Activated CD4-positive, alpha-beta T cell treated with anti-CD3 and anti-CD28 coated beads, Interleukin-2, amount 50 U/mL, for 16 hours (primary cell): ENCODE measurements at places on chromosomes 16 and 17.
A peak's percentile ranks its signal among the peaks of the same experiment; 100 is the strongest.

- DNase-seq = no peak
These were observed 1.2 kb downstream of the ORMDL3 start for GRCh38 chr17:39926135-39926587.

DNA sequence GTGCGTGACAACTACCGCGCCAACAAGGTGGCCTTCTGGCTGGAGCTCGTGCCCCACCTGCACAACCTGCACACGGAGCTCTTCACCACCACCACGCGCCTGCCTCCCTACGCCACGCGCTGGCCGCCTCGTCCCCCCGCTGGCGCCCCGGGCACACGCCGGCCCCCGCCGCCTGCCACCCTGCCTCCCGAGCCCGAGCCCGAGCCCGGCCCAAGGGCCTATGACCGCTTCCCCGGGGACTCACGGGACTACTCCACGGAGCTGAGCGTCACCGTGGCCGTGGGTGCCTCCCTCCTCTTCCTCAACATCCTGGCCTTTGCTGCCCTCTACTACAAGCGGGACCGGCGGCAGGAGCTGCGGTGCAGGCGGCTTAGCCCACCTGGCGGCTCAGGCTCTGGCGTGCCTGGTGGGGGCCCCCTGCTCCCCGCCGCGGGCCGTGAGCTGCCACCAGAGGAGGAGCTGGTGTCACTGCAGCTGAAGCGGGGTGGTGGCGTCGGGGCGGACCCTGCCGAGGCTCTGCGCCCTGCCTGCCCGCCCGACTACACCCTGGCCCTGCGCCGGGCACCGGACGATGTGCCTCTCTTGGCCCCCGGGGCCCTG, 3.0 kb upstream of the SPEM1 start:
- no peak for DNase-seq

DNA sequence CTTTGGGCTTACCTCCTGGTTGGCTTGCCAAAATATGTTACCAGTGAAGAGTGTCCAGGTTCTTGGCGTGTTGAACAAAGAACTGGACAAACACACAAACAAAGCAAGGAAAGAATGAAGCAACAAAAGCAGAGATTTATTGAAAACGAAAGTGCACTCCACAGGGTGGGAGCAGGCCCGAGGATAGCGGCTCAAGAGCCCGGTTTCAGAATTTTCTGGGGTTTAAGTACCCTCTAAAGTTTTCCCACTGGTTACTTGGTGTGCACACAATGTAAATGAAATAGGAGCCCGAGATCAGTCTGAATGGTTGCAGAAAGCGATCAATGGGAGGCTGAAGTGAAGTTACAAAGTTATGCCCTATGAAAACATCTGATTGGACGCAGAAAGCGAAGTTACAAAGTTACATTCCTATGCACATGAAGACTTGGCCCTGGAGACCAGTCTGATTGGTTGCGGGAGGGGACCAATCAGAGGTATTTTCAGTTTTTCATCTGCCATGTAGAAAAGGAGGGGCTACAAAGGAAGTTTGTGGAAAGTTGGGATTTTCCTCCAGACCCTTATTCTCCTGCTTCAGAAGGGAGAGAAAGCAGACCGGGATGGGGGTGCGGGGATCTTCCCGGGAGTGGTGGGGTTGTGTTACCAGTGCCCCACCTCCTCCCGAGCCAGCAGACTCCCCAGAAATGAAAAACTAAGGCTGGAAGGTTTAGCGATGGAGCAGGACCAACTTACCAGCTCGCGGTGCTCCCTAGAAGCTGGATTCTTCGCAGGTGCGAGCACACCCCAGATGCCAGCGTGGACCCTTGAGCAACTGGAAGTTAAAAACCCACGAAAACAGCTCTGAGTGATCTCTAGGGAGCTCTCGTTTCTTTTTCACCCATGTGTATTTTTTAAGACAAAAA, at the start of gene SLFN12:
TSS of gene SLFN12 (minus strand) at position 325 of the 899 bp plus-strand sequence. CDS start 9,472 bp downstream, outside the sequence.
- peak; percentile 78 for DNase-seq

DNA sequence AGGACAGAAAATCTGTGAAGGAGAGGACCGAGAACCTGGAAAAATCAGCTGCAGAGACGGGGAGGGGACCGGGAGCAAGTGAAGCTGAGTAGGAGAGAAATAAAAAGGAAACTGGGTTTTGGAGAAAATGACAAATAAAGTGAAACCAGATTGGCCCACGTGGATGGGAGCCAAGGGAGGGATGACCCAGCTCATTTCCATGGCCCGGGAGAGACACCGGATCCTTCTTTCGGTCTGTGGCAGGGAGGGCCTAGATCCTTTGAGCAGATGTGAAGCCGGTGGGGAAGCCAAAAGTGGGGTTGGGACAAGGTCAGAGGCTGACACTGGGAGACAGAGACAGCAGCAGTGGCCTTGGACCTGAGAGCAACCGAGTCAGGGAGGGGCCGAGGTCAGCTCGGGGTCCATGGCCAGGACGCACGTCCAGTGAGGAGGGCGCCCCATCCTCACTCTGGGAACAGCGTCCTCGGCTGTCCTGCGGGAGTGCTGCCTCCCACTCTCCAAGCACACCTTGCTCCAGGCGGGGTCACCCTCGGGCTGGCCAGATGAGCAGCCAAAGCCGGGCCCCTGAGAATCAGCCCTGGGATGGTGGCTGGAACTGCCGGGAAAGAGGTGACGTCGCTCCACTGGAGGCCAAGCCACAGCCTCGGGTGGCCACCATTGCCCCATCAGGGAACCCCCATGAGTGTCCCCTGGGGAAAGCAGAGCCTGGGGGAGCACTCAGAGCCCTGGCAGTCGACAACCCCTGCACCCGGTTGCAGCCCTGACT, 50.8 kb upstream of the CDR2 start:
- DNase-seq = no peak

DNA sequence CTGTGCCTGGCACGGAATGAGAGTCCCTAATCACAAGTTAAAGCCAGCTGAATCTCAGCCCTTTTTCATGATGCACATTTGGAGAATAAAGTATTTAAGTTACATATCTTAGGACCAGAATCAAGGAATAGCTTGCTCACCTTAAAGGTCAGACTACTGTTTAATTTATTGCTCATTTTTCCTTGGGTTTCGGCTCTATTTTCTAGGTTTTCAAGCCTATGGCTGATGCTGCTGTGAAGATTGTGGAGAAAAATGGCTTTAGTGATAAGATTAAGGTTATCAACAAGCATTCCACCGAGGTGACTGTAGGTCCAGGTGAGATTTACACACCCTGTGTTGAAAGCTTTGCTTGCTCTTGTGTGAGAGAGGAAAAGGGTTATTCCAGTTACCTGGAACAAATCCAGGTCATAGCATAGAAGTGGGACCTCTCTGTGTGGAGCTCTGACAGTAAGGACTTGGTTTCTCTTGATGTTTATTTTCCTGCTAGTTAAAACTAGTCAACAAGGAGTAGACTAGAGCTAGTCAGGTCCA, 18.1 kb downstream of the PRMT7 start:
- no peak for DNase-seq

- no peak for DNase-seq
These were observed 36.9 kb downstream of the TEX2 start for GRCh38 chr17:64226132-64226531.

GRCh38 chr16:71676236-71676635, 48.3 kb downstream of the PHLPP2 start:
- no peak for DNase-seq

- DNase-seq = no peak
These were observed 14.1 kb downstream of the FAM20A start for GRCh38 chr17:68587026-68587425.

- no peak for DNase-seq
These were observed 1.3 kb upstream of the HERPUD1 start for GRCh38 chr16:56930486-56931270.

DNA sequence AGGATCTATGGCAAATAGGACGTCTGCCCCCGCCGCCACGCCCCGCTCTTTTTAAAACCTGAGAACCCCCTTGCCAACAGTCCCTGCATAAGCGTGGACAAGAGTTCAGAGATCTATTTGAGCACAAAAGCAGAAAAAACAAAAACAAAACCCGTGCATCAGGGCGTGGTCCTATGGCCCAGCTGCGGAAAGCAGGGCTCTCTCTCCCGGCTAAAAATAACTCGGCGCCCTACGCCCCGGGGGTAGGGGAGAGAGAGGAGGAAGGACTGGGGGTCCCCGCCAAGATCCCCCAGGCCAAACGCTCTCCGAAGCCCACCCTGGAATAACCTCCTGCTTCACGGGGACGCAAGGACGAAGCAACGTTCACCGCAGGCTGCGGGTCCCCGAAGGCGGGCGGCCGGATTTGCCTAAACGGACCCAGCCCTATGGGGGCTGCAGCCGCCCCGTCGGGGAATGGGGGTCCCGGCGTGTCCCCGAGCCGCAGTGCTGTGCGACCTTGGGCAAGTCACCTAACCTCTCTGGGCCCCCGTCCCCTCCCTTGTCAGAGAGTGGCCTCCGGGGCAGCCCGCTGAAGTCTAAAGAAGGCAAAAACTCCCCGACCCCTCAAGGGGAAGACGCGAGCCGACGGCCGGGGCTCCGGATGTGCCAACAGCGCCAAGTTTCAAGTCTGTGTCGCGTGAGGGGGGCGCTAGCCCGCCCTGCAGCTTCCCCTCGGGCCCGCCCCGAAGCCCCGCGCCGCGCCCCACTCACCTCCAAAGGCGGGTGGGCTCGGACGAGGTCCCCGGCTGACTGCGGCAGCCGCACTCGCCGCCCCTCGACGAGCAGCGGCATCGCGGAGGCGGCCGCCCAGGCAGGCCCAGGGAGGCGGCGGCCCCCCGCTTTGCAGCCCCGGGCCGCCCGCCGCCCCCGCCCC, 477 bp downstream of the NTAN1 start:
- DNase-seq = peak; percentile 56

- DNase-seq = peak; percentile 54
These were observed 3.5 kb upstream of the RRAD start for GRCh38 chr16:66928702-66929388.

GRCh38 chr17:82974136-82974952, 105.1 kb upstream of the METRNL start:
- no peak for DNase-seq

DNA sequence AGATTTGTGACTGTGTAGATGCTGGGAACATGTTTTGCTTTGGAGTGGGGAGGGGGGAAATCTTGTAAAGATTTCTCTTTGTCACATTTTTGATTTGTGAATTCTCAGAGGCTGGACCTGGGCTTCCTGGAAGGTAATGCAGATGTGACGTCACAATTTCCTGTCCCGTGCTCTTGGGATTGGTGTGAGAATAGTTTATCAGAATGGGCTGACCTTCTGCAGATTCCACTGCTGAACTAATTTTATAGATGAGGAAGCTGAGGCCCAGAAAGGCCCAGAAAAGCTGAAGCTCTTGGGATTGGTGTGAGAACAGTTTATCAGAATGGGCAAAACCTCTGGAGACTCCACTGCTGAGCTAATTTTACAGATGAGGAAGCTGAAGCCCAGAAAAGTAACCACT, 34.0 kb downstream of the HS3ST3B1 start:
- peak; percentile 30 for DNase-seq

DNA sequence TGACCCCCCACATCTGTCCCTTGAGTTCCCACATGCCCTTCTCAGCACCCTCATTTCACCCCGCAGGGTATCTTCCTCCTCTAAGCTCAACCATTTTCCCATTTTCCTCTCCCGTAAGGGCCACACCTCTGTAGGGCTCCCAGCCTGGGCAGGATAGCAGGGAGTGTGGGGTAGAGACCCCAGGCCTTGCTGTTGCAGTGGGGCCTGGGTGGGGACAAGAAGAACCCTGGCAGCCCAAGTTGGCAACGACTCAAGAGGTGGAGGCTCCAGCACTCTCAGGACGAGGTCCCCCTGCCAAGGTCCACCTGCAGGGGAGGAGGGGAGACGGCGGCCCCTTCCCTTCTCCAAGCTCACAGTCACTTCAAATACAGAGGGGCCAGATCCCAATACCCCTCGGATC, 2.0 kb upstream of the TMEM92 start:
- DNase-seq = no peak

DNA sequence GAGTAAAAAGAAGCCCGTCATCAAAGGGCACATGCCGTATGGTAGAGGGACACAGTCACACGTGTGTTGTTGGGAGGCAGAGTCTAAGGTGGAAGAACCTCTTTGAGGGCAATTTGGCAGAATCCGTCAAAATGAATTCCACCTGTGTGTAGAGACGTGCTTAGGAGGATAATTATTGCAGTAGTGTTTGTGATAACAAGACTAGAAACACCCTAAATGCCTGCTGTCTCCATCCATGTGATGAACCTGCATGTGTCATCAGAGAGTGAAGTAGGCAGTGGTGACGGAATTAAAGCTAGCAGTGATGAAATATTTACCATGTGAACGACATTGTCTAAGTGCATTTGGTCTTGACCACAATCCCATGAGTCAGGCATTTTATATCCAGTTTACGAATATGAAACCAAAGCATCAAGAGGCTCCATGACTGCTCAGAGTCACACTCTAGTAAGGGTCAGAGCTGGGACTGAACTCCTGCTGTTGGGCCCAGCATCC, 61.3 kb upstream of the ADORA2B start:
- no peak for DNase-seq

GRCh38 chr17:38333635-38334295, 10.0 kb downstream of the GPR179 start:
- DNase-seq = peak; percentile 58

- no peak for DNase-seq
These were observed 145.8 kb downstream of the CYLD start for GRCh38 chr16:50887500-50888298.

- DNase-seq = no peak
These were observed 701 bp downstream of the PIPOX start for GRCh38 chr17:29043539-29044145.

DNA sequence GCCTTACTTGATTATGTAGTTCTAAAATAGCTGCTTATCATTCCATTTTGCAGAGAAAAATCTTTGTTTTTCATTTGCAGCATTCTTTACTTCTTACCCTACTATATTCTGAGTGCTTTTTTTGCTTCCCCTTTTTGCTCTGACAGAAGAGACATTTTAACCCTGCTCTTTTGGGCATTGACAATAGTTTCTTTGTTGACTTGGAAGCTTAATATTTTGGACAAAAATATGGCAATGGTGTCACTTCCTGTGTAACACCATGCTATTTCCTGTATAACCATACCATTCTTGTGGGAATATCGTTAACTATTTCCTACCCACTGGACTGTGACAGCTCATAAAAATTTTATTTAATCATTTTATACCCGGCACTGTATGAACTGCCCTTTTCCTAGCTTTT, 747.1 kb downstream of the CDH8 start:
- no peak for DNase-seq

- no peak for DNase-seq
These were observed 23.7 kb upstream of the PMP22 start for GRCh38 chr17:15288859-15289258.

GRCh38 chr17:59512844-59513385, 52.5 kb upstream of the DHX40 start:
- DNase-seq = no peak

- DNase-seq = no peak
These were observed 21.7 kb downstream of the AXIN2 start for GRCh38 chr17:65539630-65540266.
